Renal cortical epithelial cell (primary cell): ENCODE measurements at places on chromosomes 13 and 19.
A peak's percentile ranks its signal among the peaks of the same experiment; 100 is the strongest.

- no peak for DNase-seq
These were observed 3.7 kb downstream of the LIN37 start for GRCh38 chr19:35751839-35752745.

GRCh38 chr13:97228850-97229521 lies 6.9 kb downstream of the MBNL2 start:
- DNase-seq, result no peak

- DNase-seq, result no peak
These were observed 6.5 kb downstream of the RAB11B start for GRCh38 chr19:8396563-8397203.

DNA sequence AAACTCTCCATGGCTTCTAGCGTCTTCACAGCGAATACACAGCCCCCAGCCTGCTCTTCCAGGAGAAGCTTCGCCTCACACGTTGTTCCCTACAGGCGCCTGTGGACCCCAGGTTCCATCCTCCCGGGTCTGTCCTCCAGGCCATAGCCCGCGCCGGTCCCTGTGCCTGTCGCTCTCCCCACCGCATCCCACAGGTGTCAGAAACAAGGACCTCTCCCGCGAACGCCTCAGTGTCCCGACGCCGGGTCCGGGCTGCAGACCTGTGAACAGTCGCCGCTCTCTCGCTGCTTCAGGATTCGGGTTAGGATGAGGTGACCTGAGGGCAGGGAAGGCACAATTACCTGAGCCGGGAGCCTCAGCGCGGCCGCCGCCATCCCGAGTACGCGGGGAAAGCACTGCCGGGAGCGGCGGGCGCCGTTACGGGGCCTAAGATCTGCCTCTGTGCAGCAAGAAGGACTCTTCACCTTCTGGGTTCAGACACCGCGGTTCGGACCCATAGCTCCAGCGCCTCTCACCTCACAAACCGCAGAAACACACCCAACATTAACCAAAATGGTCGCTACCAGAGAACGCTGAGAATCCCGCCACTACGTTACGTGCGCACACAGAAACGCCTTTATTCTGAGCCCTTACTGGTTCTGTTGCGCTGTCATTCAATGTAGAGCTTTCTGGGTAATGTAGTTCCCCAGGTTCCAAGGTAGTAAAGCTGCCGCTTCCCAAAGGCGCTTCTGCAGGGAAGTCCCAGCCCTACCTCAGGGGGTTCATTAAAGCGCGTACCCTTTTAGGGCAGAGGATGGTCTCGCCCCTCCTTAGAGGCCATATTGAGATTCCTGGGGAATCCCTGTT lies at the start of gene ZNF418:
Gene ZNF418, minus strand, starts transcription at position 583 of the 846 bp plus-strand sequence. CDS start 1,580 bp downstream, outside the sequence.
- DNase-seq, result peak; percentile 86

DNA sequence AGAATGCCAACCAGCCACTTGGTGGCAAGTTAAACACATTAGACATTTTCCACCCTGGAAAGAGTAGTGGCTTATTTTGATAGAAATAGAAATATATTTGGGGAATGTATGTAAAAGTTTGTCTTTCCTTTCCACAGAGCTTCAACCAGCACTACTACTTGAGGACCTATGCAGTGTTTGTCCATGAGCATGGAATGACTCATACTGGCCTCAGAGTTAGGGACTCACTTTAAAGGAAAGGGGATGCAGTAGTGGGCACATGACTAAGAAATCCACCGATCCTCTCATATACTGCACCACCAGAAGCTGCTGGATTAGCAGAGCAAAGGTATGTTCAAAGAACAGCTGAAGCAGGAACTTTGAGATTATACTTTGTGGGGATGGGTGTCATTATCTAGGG lies 62.6 kb downstream of the LACC1 start:
- no peak for DNase-seq

DNA sequence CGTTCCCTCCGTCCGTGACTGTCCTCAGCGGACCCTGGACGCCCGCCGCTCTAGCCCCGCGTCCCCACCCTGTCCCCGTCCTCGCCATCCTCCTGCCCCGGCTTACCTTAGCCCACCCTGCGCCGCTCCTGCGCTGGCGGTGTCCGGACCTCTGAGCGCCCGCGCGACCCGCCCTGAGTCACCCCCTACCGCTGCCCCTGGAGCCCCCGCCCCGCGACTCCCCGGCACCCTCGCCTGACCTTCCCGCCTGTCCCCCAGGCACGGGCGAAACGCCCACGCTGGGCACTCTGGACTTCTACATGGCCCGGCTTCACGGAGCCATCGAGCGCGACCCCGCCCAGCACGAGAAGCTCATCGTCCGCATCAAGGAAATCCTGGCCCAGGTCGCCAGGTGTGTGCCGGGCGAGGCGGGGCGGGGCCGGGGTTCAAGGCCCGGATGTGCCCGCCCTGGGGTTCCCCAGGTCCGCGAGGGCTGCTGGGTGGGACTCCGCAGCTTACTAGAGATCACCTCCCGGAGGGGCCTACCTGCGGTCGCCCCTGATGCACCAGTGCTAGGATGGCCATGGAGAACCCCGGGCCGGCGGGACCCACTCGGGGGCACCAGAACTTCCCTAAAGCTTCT lies 5.1 kb downstream of the HMG20B start:
- DNase-seq, result no peak

GRCh38 chr19:18587561-18587960 lies 1.0 kb upstream of the REX1BD start:
- DNase-seq, result no peak

- no peak for DNase-seq
These were observed 108.9 kb downstream of the DOCK9 start for GRCh38 chr13:98868932-98869331.

DNA sequence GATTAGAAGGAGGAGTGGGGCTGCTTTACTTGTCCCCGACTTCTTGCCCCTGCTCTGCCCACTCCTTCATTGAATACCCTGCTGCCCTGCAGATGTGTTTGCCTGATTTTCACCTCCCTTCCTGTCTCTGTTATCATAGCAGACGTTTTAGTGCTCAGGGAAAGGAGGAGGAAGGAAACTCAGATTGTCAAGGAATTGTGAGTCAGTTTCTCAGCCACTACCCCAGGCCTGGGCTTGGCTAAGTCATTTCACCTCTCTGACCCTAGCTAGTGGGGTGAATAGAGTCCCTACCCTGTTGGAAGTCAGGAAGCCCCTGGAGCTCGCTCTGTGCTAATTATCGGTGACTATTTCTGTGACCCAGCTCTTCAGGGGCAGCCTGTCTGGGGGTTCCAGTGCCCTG lies 3.9 kb downstream of the BCKDHA start:
- no peak for DNase-seq

DNA sequence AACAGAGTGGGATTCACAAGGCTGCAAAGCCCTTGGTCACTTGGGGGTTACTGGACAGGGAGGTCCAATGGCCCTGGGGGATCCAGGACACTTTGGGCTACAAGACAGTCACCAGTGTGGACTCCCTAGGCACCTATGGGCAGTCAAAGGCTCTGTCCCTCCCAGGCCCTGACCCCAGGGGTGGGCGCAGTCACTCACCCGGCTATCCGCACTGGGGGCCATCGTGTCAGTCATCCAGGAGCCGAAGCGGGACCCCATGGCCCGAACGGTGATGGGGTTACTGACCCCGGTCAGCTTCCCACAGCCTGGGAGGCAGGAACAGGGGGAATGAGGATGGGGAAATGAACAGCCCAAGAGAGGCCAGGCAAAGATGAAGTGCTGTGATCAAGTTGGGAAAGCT lies 21.5 kb downstream of the PIN1 start:
- no peak for DNase-seq

- no peak for DNase-seq
These were observed 902 bp upstream of the ZNF428 start for GRCh38 chr19:43620061-43621001.

- peak; percentile 36 for DNase-seq
These were observed 776.9 kb downstream of the GPC5 start for GRCh38 chr13:92175330-92175729.

DNA sequence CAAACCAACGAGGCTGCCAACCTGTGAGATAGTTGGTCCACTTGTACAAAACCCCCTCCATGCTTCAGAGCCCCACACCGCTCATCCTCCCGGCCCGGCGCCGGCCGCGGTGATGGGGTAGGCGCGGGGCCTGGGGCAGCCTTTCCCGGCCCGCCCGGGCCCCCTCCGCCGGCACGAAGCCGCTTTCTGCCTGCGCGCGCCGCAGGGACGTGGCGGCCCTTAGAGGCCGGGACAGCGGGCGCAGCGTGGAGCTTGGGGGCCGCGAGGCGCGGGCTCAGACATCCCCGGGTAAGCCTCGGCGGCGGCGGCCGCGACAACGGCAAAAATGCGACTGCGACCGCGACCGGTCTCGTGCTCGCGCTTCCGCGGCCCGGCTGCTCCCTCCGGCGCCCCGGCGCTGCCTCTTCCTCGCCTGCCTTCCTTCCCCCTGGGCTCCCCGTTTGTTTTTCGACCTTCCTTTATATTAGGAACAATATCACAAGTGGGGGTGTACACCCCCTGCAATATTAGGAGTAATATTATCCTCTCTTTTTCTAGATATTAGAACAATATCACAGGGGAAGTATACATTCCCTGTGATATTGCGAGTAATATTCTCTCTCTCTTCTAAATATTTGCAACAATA lies 53.9 kb upstream of the CEACAM21 start:
- DNase-seq, result no peak

- DNase-seq, result no peak
These were observed 51.1 kb downstream of the FNDC3A start for GRCh38 chr13:49026851-49027250.
